Iris pigment epithelial cell (primary cell): ENCODE measurements at places on chromosomes 2 and 18.

DNA sequence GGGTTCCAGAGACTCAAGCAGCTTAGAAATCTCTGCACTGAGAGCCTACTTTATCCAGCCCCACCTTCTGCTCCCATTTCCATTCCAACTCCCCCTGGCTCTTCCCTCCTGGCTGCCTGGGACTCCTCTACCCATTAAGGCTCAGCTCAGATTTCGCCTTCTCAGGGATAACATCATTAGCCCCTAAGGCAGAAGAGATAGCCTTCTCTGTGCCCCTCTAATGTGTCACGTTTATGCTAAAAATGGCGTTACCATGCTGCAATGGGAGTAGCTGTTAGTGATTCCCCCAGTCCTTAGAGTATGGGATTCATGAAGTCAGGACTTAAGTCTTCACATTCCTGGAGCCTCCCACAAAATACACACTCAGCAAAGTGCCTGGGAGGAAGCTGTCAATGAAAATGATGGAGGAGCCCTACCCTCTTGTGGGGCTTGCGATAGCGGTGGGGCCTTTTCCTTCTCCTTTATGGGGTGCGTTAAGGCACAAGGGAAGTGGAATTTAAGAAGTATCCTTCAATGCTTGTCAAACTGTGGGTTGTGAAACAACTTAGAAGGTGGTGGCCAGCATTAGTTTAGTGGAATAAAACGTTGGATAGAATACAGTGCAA is 144.7 kb upstream of the COPS8 start:
- DNase-seq, result no peak

DNA sequence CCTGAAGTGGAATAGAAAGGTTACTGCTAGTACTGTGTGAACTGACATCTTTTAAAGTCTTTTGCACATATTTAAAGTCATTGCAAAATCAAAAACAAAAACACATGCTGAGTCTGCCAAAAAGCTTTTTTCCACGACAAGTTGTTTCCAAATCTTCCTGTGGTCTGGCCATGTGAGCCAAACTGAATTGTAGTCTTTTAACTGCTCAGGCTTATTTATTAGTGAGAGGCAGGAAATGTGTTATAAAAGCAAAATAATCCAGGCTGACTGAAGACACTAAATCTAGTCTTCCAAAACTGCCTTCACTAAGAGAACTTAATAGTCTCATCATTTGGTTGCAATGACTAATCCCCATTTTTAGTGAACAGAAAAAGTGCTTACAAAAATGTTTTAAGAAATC is 2.3 kb downstream of the KRCC1 start:
- DNase-seq, result peak; percentile 74

DNA sequence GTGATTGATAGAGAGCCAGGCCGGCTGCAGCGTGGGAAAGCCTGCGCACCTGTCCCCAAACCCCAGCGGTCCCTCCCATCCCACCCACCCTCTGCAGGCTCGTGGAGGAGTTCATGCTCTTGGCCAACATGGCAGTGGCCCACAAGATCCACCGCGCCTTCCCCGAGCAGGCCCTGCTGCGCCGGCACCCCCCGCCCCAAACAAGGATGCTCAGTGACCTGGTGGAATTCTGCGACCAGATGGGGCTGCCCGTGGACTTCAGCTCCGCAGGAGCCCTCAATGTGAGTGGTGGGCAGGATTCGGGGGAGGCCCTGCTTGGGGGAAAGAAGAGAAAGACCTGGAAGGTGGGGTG is 48.9 kb upstream of the ALPP start:
- DNase-seq, result no peak

DNA sequence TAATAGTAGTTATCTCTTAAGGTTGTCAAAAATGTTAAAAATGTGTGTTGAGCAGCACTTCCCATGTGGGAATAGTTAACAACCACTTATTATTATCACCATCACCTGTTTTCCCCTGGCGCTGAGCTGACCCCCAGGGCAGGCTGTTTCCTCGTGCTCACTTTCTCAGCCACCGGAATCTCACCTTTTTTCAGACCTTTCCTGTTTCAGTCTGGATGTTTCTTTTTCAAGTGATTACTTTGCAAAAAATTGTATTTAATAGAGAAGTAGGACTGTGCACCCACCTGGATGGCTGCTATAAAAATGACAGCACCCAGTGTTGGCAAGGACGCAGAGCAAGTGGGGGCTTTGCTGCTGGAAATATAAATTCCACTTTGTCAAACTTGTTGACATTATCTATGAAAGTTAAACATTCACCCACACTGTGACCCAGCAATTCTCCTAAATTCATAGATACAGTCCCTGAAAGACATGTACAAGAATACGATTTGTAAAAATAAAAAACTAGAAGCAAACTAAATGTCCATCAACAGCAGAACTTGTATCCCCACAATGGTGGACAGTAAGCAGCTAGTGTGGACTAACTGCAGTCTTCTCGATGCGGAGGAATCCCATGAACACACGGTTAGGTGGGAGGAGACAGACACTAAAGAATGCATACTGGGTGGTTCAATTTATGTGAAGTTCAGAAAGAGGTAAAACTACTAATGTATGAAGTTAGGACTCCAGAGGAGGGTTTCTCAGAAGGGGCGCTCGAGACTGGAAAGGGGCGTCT is 66.5 kb downstream of the SOWAHC start:
- peak; percentile 27 for DNase-seq

DNA sequence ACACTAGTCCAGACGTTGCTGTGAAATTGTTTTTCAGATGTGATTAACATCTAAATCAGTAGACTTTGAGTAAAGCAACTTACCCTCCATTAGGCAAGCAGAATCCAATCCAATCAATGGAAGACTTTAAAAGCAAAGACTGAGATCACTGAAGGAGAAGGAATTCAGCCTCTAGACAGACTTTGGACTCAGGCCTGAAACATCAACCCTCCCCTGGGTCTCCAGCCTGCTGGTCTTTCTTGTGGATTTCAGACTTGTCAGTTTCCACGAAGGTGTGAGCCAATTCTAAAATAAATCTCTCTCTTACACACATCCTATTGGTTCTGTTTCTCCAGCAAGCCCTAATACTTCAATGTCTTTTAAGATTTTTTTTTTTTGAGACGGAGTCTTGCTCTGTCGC is 50.0 kb upstream of the EDAR start:
- no peak for DNase-seq

GRCh38 chr18:58308463-58308862 is 264.4 kb downstream of the NEDD4L start:
- DNase-seq, result no peak

DNA sequence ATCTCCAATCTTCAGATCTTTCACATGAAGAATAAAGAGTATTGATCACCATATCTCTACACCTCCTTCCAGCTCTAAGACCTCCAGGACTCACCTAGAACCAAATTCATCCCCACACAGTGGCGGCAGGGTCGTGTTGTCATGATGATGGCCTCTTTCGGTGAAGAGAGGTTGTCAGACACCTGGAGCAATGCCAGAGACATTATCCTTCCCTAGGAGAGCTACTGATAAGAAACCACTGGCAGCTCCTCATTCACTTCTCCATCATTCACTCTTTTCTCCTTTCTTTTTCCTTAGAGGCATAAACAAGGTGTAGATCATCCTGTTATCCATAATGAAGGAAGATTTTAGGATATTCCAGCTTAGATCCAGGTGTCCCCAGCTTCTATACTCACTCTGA is 197.9 kb upstream of the TNP1 start:
- DNase-seq, result no peak

GRCh38 chr2:88560619-88561307 is 66.5 kb downstream of the EIF2AK3 start:
- DNase-seq, result no peak

- DNase-seq, result no peak
Observed at GRCh38 chr2:86036669-86037138, 69.0 kb downstream of the POLR1A start.

GRCh38 chr2:17590342-17590911 is 49.9 kb downstream of the VSNL1 start:
- no peak for DNase-seq

GRCh38 chr2:162732946-162733698 is 105.4 kb downstream of the KCNH7 start:
- no peak for DNase-seq

GRCh38 chr2:190791347-190791975 is 89.2 kb upstream of the GLS start:
- peak; percentile 65 for DNase-seq

DNA sequence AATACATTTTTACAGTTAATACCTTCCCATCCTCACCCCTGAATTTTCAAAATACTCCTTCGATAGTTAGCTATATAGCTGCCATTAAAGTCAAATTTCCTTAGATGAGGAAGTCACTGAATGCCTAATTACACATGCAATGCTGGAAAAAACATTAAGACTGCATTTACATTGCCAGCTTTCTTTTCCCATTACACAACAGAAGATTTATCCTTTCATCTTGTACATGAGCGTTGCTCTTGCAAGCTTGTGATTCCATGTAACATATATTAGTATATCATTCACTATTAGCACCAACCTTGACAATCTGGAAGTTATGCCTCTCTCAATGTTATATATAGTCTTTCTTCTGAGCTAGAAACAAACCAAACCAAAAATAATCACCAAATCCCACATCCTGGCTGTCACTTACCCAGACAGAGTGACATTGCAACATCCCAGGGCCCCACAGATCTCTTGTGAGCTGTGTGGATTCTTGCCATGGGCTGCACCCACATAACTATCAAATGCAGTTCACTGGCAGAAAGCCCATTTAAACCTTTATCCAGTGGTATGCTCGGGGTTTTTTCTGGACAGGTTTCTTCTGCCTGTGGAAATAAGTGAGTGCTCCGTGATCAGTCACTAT is 79.2 kb upstream of the PAPOLG start:
- no peak for DNase-seq

GRCh38 chr2:25078170-25079049 is 36.5 kb downstream of the EFR3B start:
- peak; percentile 79 for DNase-seq

DNA sequence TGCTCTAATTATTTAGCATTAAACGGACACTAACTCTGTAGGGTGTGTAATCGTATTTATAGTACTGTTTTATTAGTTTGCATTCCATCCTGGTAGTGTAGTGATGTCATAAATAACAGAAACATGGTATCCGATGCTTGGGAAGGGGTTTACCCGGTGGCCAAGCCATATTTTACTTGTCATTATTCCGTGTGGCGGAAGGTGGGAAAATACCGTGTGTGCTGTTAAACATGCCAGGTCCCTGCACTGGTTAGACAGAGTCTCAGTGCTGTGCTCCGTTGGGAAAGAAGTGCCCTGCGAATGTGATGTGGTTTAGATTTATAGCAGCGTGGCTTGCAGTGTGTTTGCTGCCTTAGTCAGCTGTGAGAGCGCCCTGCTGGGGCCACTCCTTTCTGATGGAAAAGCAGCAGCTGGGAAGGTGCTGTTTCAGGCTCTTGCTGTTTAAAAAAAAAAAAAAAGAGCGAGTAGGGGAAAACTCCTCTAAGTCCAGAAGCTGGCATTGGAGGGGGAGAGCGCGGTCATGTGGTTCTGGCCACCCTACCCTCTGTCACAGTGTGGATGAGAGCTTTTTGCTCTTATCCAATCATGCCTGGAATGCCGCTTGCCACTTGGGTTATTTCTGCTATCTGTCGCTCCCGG is 211.0 kb downstream of the NEDD4L start:
- no peak for DNase-seq

- no peak for DNase-seq
Observed at GRCh38 chr2:177728920-177729319, 336.3 kb downstream of the AGPS start.

DNA sequence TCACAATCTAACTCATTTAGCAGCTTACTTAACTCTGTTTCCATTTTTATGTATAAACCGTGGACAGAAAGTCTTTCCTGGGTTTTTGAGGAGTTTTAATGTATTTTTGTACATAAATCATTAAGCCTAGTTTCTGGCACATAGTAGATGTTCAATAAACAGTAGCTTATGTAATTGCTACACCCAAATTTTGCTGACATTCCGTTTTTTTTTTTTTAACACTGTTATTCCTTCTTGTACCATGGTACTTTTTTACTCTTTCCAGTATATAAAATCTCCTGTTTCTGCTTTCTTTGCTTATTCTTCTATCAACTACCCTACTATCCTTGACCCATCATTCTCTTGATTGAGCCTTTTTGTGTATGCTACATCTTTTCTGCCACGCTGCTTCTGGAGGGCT is 1151.3 kb upstream of the CRIM1 start:
- no peak for DNase-seq

DNA sequence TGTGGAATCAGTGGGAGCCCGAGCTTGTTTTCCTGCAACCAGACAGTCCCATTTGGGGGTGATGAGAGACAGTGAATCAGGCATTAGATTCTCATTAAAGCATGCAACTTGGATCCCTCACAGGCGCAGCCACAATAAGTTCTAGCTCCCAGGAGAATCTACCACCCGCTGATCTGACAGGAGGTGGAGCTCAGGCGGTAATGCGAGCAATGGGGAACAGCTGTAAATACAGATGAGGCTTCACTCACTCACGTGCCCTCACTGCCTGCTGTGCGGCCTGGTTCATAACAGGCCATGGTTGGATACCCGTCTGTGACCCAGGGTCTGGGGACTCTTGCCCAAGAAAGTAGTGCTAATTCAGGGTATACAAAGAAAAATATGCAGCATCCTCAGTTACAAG is 144.8 kb upstream of the RGPD4 start:
- DNase-seq, result no peak

- peak; percentile 23 for DNase-seq
Observed at GRCh38 chr2:187075199-187075635, 226.2 kb upstream of the ZSWIM2 start.

GRCh38 chr2:5693287-5694201 is 1.4 kb downstream of the SOX11 start:
- DNase-seq, result peak; percentile 28

GRCh38 chr18:59605633-59606192 is 91.5 kb downstream of the CCBE1 start:
- peak; percentile 50 for DNase-seq

- DNase-seq, result peak; percentile 71
Observed at GRCh38 chr2:54360055-54360792, 95.9 kb upstream of the SPTBN1 start.

DNA sequence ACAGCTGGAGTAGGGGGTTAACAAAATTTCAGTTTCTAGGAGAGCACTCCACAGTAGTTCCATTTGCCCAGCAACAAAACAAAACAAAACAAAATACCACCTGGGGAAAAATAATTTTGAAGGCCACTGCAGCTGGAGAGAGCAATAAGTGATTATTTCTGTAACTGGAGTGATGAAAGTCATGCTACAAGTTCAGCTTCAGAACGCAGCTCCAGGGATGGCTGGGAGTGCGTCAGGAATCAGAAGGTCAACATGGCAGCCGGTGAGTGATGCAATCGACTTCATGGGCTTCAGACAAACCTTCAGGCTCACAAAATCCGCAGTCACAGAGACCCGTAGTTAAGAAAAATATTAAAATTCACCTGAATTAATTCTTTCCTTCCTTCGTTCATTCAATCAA is 41.0 kb downstream of the ABHD3 start:
- DNase-seq, result no peak

DNA sequence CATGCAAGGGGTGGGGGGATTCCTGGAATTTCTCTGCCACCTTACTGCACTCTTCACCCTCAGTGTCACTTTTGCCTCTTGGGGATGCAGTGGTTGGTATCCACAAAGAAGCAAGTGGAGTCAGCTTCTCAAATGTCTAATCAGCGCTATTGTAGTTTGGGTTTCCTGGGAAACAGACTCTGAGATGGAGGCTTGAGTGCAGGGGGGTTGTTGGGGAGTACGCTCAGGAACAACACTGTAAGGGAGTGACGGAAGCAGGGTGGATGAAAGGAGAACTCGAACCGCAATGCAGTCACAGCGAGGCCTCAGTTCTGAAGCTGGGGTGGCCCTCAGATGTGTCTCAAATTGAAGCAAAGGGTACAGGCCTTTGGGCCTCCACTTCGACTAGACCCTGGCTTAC is 73.6 kb upstream of the EPC2 start:
- no peak for DNase-seq

- no peak for DNase-seq
Observed at GRCh38 chr2:236939721-236940231, 145.9 kb upstream of the COPS8 start.
